ENCODE measurements at places on chromosomes 3 and 15.

DNA sequence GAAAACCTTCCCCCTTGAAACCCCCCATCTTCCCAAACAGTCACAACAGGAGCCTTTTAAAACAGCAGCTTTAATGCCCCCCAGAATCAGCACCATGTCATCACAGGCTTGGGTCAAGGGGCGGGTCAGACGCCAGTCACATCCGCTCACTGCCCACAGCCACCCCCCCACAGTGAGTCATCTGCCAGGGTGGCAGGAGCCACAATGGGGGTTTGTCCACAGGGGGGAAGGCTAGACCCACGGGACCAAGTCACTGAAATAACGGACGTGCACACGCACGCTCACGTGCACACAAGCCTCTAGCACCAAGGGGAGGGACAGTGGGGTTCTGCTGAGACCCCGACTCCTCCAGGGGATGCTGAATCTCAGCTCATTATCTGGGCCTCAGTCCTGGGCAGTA, 441 bp upstream of the UCN2 start:
- peak; percentile 57 for DNase-seq

- no peak for DNase-seq
Observed at GRCh38 chr15:59005579-59005978, 18.1 kb downstream of the RNF111 start.

GRCh38 chr3:21734746-21735145, 16.3 kb downstream of the ZNF385D start:
- no peak for DNase-seq

- peak; percentile 21 for DNase-seq
Observed at GRCh38 chr3:94525043-94525442, 462.2 kb downstream of the NSUN3 start.

GRCh38 chr3:1082108-1082507, 10.7 kb upstream of the CNTN6 start:
- peak; percentile 37 for DNase-seq

GRCh38 chr15:72276326-72276700, 4.0 kb upstream of the PARP6 start:
- DNase-seq: no peak

GRCh38 chr3:196222876-196223595, 6.7 kb downstream of the SLC51A start:
- no peak for DNase-seq

- no peak for DNase-seq
Observed at GRCh38 chr3:23404246-23404645, 201.1 kb downstream of the UBE2E2 start.

GRCh38 chr3:162165346-162165745, 668.7 kb downstream of the OTOL1 start:
- no peak for DNase-seq

DNA sequence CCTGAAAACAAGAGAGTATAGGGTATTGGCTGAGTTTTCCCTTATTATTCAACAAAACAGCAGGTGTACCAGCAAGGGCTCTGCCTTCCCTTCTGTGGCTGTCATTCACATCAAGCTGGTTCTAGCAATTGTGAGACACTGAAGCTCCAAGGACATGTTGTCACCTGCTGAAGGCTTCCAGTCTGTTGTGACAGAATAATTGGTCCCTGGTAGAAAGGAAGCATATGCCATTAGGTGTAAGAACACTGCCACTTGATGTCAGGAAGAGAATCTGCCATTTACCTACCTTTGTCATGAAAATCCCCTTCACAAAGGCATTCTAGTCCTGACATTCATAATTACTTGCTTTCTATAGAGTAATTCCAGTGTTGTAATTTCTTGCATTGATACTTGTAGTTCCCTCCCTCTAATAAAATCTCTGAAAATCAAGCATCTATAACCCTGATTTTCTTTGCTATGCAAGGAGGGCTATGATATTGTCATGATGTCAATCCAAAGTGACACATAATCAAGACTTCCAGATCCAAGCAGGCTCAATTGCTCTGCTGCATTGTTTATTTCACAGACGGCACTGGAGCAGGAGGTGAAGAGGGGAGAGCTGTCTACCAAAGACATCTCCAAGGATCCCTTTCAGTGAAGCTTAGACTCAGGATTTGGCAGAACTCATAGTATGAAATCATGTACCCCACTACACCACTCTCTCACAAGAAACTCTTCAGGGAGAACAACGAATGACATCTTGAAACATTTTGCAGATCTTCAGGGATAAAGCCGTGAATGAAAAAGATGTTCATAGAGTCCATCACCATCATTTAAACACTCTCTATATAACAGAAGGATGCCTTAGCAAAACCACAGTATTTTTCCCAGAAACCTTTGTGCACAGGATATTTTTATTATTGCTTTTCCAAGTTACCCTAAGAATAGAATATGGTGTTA, 425.3 kb downstream of the RBMS3 start:
- no peak for DNase-seq

DNA sequence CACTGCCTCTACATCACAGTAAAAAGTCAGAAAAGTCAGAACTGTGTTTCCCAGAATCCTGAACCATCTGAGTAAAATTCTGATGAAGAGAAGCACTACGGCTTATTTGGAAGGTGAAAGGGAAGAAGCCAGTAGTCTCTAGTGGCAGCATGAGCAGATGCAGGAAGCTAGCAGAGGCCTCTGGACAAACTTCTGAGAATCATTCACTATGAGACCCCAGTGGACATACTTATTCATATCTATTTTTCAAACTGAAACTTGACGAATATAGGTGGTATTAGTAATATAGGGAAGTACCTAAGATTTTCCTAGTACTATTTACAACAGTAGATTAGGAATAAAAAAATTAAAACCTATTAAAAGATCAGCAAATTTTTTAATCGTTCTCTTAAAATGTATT, 272.8 kb upstream of the TTC14 start:
- no peak for DNase-seq

DNA sequence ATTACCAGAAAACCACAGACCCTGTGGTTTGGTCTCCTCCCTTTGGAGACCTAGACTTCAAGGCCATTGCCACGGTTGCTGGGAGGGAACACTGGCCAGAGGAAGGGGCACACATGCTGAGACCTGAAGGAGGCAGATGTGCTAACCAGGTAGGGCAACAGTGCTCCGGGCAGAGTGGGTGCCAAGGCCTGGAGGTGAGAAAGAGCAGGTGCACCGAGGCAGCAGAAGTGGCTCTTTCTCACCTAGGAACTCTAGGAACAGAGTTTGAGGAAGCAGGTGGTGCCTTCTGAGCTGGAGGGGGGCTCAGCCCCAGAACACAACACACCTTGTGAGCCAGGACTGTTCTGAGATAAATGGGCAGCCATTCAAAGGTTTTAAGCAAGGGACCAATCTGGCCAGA, 106.1 kb downstream of the MEGF11 start:
- DNase-seq: no peak

GRCh38 chr3:4866866-4867265, 112.4 kb upstream of the BHLHE40 start:
- peak; percentile 30 for DNase-seq

DNA sequence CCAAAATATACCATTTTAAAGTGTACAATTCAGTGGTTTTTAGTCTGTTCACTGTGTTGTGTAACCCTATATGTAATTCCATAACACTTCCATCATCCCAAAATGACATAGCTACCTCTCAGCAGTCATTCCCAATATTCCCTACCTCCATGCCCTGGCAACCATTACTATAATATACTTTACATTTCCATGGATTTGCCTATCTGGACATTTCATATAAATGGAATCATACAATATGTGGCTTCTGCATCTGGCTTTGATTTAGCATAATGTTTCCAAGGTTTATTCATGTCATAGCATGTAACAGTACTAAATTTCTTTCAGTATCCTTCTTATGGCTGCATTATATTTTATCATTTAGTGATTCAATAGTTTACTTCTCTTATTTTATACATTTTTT, 25.3 kb downstream of the FAM98B start:
- DNase-seq: no peak

DNA sequence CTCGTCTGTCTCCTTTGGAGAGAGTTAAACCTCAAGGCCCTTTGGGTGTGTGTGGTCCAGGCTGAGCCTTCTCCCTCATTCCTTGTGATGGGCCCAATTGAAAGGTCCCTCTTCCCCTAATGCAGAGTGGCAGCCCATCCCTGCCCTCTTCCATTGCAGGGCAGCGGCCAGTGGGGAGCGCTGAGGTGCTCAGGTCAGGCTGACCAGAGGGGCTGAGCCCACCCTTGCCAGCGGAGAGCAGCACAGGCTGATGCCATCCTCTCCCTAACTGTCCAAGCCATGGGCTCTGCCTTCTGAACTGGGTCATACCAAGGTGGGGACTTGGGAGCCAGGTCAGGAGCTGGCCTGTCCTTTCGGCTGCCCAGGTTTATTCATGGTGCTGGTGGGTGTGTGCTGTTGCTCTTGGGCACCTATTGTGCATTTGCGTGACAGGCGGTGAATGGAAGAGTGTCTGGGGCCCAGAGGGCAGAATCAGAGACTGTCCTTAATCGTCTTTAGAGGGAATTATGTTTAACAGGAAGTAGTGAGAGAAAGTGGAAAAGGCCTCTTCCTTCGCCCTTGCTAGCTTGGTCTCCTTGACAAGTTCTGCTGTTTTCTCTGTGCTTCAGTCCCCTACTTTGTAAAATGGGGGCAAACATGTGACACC, 96.9 kb downstream of the VGLL4 start:
- DNase-seq: no peak

DNA sequence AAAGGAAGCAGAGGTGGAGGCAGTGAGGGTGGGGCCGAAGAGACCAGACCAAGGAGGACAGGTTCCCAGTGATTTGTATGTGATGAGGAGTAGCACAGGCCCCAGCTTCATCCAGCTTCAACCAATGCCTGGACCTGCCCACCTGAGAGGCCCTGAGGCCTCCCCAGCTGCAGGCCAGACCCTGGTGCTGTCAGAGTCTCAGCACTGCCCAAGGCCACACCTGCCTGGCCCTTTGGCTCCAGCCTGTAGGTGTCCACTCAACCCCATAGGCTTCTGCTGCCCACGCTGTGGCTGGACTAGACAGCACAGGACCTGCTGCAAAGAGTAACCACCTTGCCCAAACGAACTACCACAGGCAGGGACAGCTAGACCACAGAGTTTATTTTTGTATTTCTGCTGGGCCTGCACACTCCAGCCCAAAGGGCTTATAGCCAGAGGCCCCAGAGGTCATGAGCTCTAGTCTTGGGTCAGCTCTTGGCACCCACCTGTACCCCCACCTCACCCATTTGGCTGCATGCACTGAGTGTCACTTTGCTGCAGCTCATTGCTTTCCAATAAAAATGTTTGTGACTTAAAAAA, 81.9 kb upstream of the CDV3 start:
- DNase-seq: no peak

GRCh38 chr15:28123408-28124023, 24.4 kb upstream of the OCA2 start:
- peak; percentile 52 for DNase-seq

GRCh38 chr3:180631317-180631716, 29.4 kb downstream of the TTC14 start:
- DNase-seq: no peak

DNA sequence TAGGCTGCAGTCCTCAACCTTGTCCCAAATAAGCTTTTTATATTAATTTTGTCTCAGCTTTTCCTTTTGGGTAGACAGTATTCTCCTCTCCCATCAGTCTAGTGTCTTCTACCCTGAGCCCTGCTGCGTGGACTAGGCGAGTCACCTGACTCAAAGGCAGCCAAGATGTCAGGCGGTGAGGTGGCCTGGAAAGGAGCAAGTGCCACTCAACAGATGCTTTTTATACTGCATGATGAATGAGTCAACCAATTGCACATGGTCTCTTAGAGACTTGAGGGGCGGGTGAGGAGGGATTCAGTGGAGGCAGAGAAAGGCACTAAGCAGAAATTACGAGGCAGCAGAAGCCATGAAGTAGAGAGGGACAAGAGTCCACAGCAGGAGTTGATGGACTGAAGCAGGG, 95.9 kb downstream of the FRMD4B start:
- DNase-seq: no peak

DNA sequence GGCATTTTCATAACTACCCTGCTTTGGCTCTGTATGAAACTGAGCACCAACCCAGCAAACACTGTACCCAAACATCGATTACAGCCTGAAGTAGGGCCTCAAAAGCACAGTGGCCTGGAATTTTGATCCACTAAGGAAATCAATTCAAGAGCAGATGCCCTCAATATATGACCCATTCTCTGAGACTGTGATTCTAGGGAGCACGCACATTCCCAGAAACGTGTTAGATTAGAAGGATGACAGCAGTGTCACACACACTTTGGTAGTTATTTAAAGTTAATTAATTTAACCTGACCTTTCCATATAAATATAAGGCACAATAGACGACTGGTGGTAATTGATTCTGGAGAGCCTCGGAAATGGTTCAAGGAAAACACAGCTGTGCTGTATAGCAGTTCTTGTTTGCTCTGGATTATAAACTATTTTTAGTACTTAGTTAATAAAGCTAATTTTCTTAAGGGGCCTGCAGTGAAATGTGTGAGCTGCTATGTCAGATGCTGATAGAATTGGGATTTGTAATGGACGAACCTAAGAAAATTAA, 126.3 kb upstream of the ZNF385D start:
- no peak for DNase-seq

DNA sequence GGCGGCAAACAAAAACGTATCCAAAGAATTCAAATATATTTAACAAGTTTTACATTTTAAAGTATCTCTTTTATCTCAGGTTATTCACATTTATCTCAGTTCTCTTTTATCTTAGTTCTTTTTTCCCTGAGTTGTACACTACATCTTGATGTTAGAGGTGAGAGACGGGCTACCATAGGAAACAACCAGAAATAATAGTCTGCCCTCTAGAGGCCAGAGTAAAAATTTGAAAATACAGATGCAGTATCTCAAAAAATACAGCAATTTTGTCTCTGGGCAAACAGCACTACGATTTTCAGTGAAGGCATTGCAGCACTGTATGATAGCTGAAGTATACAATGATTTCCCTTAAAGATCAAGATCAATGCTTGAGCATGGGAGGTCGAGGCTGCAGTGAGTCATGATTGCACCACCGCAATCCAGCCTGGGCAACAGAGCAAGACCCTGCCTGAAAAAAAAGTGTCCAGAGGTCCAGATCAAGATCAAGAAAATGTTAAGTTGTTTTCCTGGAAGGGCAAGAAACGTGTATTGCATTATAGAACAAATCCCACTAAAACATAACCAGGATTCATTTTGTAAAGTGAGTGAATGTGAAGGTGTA, 82.6 kb upstream of the ATP11B start:
- no peak for DNase-seq

GRCh38 chr3:53616321-53616720, 121.9 kb downstream of the CACNA1D start:
- no peak for DNase-seq

DNA sequence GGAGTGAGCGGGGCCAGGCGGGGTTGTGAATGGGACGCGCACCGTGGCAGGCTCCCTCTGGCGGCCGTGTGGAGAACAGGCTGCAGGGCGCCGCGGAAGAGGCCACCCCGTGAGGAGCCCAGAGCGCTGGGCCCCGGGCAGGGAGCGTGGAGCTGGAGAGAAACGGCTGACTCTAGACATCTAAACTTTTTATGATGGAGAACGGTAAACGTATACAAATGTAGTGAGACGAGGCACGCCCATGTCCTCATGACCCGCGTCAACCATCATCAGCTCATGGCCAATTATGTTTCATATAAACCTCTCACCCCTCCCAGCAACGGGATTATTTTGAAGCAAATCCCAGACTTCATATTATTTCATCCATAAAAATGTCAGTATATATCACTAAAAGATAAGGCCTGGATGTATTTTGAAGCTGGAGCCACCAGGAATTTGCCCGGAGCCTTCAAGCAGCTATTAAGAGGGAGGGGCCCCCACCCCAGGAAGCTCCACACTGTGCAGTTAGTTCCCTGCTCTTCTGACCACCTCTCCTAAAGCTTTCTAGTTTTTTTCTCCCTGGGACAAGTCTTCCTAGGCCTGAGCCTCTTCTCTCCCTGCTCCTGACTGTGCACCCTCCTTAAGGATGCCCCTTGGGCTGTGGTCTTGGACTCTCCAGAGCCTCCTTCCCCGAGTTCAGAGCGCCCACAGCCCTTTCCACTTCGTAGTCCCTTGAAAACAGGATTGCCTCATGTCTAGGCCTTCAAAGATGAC, 149.5 kb downstream of the SMAD6 start:
- DNase-seq: no peak

All from astrocyte (in vitro differentiated cells and primary cell).